B cell (primary cell): ENCODE measurements at places on chromosomes 16 and 17. TPM values are rescaled to one million over a fixed set of nuclear protein-coding genes. Genes with fewer than 3 reads are reported as not detected.

DNA sequence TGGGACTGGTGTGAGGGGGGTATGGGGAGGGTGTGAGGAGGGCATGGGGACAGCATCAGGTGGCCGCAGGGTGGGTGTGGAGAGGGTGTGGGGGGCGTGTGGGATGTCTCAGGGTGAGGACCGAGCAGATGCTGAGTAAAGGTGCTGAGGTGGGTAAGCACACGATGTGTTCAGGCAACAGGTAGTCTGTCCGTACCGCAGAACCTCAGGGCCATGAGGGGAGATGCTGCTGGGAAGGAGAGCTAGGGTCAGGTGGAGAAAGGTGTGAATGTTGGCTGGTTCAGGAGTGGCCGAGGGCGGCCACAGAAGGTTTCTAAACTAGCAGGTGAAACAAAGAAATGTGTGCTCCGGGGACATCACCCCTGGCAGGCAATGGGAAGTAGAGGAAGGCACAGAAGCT, 80.0 kb upstream of the CDH5 start:
- H3K27ac ChIP-seq, result no peak overlapping the region
- DNase-seq, result no peak
- H3K4me3 ChIP-seq, result no peak overlapping the region

GRCh38 chr17:65750631-65751115, 189.2 kb upstream of the AXIN2 start:
- H3K27me3 ChIP-seq, result no peaks in the 10 kb centered on the region
- no peaks in the 10 kb centered on the region for H3K4me1 ChIP-seq
- no peak overlapping the region for H3K27ac ChIP-seq

- no peaks in the 10 kb centered on the region for H3K27me3 ChIP-seq
- no peak overlapping the region for H3K4me3 ChIP-seq
- H3K36me3 ChIP-seq, result no peaks in the 10 kb centered on the region
- no peaks in the 10 kb centered on the region for H3K4me1 ChIP-seq
- no peak overlapping the region for H3K27ac ChIP-seq
Observed at GRCh38 chr17:77929871-77930436, 28.5 kb upstream of the TNRC6C start.

- H3K27ac ChIP-seq, result no peak overlapping the region
- no peak overlapping the region for H3K4me3 ChIP-seq
- H3K4me1 ChIP-seq, result no peaks in the 10 kb centered on the region
Observed at GRCh38 chr17:6035801-6036394, 34.3 kb upstream of the WSCD1 start.

GRCh38 chr16:66324815-66325515, 41.5 kb upstream of the CDH5 start:
- no peak overlapping the region for H3K27ac ChIP-seq
- H3K27me3 ChIP-seq, result no peaks in the 10 kb centered on the region
- no peaks in the 10 kb centered on the region for H3K36me3 ChIP-seq
- DNase-seq, result no peak

GRCh38 chr16:30372725-30373124, 1.9 kb upstream of the MYL11 start:
- H3K4me1 ChIP-seq, result peaks cover 42% of the 10 kb centered on the region
- peak; percentile 13 for DNase-seq
- H3K4me3 ChIP-seq, result no peak overlapping the region

DNA sequence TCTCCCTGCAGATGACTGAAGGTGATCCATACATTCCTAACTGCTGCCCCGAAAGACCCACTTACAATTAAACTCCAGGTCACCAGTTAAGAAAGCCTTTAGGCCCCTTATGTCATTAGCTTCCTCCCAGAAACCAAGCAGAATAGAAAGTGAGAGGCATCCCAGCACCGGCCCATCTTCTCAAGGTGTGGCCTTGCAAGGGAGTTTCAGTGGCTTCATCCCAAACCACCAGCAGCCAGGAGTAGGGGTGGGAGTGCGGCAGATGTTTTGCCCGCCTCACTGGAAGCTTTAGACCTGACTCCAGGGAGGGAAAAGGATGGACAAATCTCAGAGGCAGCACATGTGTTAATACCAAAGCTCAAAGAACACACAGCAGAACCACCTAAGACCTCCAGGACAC, 5.1 kb downstream of the ZFHX3 start:
- no peak overlapping the region for H3K4me3 ChIP-seq
- DNase-seq, result no peak
- H3K27ac ChIP-seq, result no peak overlapping the region

DNA sequence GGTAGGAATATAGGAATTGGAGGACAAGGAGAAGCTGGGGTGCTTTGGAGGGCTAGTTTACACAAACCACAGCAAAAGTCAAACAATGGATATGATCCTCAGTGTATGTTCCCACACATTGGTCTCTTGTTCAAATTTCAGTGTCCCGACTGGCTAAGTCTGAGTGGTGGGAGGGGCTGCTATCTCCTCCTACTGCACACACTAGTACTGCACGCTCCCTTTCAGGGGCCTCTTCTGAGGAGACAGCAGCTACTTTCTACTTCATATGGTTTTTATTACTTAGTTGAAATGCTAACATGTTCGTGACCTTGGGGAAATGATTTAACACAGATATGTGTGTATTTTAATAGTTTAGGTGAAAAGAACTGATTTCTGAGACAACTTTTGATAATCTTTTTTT, 18.8 kb upstream of the KRT10 start:
- H3K36me3 ChIP-seq, result no peaks in the 10 kb centered on the region
- no peaks in the 10 kb centered on the region for H3K4me1 ChIP-seq
- no peak overlapping the region for H3K4me3 ChIP-seq
- H3K27ac ChIP-seq, result no peak overlapping the region
- no peak for DNase-seq
- H3K27me3 ChIP-seq, result peaks cover 7% of the 10 kb centered on the region

- H3K4me1 ChIP-seq, result peaks cover 54% of the 10 kb centered on the region
- H3K27me3 ChIP-seq, result no peaks in the 10 kb centered on the region
- peak; percentile 87 for DNase-seq
- peak overlapping the region; percentile 85 for H3K4me3 ChIP-seq
Observed at GRCh38 chr17:28949185-28950016, 1.9 kb downstream of the PHF12 start.

GRCh38 chr16:2715519-2715918, 4.5 kb downstream of the PRSS27 start:
- no peak overlapping the region for H3K27ac ChIP-seq
- peaks cover 4% of the 10 kb centered on the region for H3K4me1 ChIP-seq

DNA sequence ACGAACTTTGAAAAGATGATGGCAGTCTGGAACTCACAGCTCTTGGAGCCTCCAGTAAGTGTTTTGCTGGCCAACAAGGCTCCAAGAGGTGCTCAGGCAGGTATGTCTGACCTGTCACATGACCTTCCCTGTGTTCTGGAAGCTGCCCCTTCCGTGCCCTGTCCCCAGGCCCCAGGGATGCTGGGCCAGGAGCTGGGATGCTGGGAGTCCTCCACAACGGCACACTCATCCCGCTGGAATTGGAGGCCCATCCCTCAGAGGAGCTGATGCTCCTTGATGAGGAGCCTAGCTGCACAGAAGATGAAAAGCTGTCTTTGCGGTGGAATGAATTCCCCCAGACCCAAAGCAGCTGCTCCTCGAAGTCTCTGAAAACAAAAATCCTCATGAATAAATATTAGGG, 47.8 kb downstream of the HOXB1 start:
- no peak for DNase-seq
- peaks cover 20% of the 10 kb centered on the region for H3K4me1 ChIP-seq
- no peaks in the 10 kb centered on the region for H3K36me3 ChIP-seq
- no peak overlapping the region for H3K4me3 ChIP-seq

The SLC52A1 gene
- total RNA-seq, result not detected in 2 replicates

The CYBA gene
- total RNA-seq, result 698 and 701 TPM in 2 replicates

The YBX2 gene
- total RNA-seq, result 0.22 TPM in 1 of 2 replicates, not detected in the other

The MPP2 gene
- total RNA-seq, result not detected in 2 replicates

The KRTAP1-1 gene
- not detected in 2 replicates for total RNA-seq

The CD300LG gene
- total RNA-seq, result not detected in 2 replicates

The TMEM238L gene
- total RNA-seq, result not detected in 2 replicates

The CD79B gene
- total RNA-seq, result 891 and 915 TPM in 2 replicates
